ENCODE measurements at places on chromosomes 4 and X.

GRCh38 chr4:19224820-19225219 lies 1026.9 kb upstream of the SLIT2 start:
- no peak for DNase-seq

- DNase-seq = no peak
These were observed 17.7 kb upstream of the RPS6KA3 start for GRCh38 chrX:20284444-20284843.

GRCh38 chrX:50705042-50705441 lies 109.0 kb downstream of the SHROOM4 start:
- DNase-seq = no peak

GRCh38 chr4:168162604-168163003 lies 70.3 kb downstream of the ANXA10 start:
- no peak for DNase-seq

DNA sequence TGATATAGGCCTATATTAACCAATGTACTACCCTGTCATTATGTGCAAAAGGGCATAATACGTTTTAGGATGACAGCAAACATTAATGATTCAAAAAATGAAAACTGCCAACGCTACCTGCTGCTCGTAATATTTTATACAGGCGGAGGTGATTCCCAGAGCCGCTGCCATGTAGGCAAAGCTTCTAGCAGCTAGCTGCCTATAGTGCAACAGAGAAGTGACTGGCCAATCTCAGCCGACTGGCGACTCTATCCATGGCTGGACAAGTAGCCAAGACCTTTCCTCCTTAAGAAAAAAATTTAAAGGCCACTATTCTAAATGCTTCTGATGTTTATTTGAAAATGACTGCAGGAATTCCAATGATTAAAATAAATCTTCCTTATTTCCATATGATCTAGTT lies 1.9 kb downstream of the PPARGC1A start:
- no peak for DNase-seq

DNA sequence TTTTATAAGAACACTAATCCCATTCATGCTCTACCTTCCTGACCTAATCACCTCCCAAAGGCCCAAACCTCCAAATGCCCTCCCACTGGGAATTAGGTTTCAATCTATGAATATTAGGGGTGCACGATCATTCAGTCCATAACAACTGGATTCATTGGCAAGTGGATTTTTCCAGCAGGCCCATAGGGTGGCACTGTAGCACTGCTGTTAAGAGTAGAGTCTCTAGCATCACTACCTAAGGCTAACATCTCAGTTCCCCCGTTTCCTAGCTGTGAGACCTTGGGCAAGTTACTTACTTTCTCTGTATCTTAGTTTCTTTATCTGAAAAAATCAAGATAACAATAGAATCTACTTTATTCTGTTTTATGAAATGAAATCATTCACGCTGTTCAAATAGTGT lies 315.8 kb downstream of the STIM2 start:
- DNase-seq = peak; percentile 9

GRCh38 chr4:104032896-104033295 lies 313.1 kb upstream of the TACR3 start:
- DNase-seq = no peak

GRCh38 chrX:118772051-118772450 lies 44.6 kb downstream of the IL13RA1 start:
- DNase-seq = no peak

DNA sequence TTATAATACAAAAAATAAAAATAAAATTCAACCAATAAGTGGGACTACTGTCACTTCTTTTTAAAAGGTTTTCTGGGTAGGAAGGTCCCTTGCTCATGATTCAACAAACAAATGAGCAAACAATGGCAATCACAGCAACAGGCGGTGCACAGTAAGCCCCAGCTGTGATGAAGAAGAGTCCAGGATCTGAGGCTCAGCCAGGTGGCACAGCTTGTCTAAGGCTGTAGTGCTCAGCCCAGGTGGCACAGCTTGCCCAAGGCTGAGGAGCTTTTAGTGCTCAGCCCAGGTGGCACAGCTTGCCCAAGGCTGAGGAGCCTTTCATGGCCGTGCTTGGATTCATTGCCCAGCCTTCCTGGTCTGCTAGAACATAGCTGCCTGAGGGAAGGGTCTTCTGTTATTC lies 75.0 kb downstream of the ZFYVE28 start:
- DNase-seq = no peak

- no peak for DNase-seq
These were observed 161.9 kb upstream of the STK26 start for GRCh38 chrX:131861088-131861787.

DNA sequence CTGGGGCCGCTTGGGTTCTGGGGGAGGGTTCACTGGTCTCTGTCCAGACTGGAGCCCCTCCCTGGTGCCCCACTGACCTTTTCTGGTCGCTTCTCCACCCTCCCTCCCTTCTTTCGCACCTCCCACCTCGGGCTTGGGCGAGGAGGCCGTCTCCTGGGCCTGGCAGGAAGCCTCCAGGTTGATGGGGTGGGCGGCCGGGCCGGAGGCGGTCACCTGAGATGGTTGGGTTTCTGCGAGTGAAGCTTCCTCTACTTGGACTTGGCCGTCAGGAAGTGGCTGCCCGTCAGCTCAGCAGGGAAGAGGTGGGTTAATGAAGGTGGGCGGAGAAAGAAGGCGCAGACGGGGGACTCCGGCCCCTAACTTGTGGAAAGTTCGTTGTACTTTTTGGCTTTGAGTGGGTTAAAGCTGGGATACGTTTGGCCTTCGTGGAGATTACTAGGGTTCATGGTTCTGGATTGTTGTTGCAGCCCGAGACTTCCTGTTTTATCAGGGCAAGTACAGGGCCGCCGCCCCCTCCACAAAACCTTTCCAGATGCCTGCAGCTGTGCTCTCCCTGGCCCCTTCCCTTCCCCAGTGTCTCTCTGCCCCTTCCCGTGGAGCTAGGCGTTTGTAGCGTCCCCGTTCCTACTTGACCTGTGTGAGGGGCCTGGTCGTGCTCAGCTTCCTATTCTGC lies 1.2 kb downstream of the AKAP17A start:
- DNase-seq = no peak

Measured in NCI-H187 (cell line).